ENCODE measurements at places on chromosomes 6 and 20.
A peak's percentile ranks its signal among the peaks of the same experiment; 100 is the strongest.

GRCh38 chr6:159640322-159640721, 52.7 kb downstream of the SOD2 start:
- no peak for DNase-seq

- DNase-seq, result no peak
These were observed 170.7 kb upstream of the PREP start for GRCh38 chr6:105573556-105573955.

GRCh38 chr6:2477250-2477649, 231.8 kb upstream of the GMDS start:
- no peak for DNase-seq

- DNase-seq, result peak; percentile 86
These were observed 42.5 kb downstream of the SLC2A4RG start for GRCh38 chr20:63782051-63782471.

DNA sequence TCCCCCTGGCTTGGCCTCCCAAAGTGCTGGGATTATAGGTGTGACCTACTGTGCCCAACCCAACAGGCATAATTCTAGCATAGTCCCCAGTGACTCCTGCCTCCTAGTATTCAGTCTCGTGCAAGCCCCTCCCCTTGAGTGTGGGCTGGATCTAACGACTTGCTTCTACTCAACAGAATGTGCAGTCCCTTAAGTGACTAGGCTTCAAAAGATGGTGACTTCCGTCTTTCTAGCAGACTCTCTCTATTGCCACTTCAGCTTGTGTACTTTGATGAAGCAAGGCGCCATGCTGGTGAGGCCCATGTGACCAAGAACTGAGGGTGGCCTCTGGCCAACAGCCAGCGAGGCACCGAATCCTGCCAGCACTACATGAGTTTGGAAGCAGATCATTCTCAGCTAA, 109.6 kb upstream of the TRAF3IP2 start:
- peak; percentile 55 for DNase-seq

- DNase-seq, result no peak
These were observed 2.2 kb upstream of the E2F3 start for GRCh38 chr6:20399518-20399917.

DNA sequence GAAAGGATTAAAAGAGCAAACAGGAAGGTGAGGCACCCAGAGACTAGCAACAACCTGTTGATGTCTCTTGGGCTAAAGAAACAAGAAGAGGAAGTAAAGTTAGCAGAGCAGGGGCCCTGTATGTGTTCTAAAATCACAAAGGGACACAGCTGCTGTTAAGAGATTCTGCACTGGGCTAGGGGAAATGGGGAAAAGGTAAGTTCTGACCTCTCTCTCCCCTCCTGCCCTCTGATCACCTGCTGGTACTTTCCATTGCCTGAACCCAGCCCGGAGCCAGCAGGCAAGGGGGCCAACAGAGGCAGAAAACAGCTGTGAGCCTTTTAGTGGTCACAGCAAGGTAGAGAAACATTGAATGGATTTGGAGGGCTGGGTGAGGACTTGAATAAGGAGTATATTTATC, 13.5 kb upstream of the CNR1 start:
- DNase-seq, result no peak

- no peak for DNase-seq
These were observed 198.2 kb upstream of the PDE10A start for GRCh38 chr6:165861226-165861625.

- no peak for DNase-seq
These were observed 84.2 kb upstream of the BHLHE23 start for GRCh38 chr20:63090682-63091571.

DNA sequence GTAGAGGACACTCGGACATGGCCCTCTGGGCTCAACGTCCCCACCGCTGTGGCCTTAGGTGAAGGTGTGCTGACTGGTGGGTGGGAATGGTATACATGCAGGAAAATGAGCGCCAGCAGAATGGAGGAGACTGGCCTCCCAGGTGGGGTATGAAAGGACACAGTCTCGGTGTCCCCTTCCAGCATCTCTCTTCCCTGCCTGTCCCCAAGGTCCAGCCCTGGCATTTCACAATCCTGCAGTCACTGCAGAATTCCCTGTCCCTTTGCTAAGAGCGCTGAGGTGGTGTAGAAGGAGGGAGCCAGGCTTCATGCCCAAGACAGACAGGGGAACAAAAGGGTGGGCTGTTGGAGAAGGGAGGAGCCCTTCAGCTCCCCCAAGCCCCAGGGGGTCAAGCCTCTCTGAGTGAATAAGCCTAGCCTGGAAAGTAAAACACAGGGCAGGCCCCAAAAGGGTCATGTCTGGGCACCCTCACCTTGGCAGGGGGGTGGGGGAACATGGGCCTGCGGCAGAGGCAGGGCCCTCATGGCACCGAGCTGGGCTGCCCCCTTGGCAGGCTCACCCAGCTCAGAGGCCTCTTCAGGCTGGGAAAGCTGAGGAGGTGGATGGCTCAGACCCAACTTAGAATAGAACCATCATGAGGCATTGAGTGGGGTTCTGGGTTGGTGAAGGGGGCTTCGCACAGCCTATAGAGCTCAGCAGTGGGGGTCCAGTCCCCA, 23.9 kb downstream of the TFEB start:
- no peak for DNase-seq

DNA sequence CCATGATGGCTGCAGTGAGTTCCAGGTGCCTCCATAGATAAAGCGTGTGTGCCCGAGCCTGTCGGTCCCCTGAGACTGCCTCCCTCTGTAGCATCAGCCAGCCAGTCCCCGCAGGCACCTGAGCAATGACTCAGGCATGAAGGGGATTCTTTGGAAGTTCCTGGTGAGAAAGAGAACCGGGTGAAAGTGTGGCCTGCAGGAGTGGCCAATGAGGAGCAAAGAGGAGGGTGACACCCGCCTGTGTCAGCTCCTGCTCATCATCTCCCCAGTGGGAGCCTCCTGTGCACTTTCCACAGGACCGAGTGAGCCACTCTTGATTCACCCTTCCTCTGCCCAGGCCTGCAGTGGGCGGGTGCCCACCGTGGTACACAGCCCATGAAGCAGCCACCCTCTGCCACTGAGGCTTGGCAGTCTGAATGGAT, 71.2 kb upstream of the PTPN1 start:
- DNase-seq, result no peak

DNA sequence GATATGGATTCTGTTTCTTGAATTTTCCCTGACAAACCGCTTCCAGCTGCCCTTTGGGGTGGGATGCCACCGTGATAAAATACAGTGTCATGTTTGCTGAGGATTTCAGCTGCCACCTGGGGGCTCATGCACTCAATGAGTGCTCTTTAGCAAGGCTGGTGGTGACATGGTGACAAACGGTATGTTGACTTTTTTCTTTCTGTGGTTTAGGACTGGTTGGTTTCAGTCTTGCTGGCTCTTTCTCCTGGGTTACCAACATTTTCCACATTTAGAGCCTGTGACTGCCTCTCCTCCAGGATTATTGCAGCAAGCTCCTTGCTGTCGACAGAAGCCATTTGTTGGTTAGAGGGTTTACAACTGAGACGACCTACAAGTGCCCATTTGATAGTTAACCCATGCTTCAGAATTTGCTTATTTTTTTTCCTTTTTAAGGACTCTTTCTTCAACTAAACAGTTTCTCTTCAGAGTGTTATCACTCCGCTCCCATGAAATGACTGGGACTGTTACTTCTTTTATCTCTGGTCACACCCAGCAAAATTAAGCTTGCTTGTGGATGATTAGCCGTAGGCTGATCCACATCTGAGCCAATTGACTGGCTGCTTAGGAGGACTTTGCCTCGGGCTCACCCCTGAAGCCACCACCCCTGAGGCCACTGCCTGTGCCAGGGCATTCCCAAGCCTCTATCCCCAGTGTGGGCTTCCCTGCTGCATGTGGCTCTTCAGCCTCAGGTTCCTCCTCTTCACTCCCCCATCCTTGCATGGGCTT, 48.4 kb upstream of the CDYL start:
- no peak for DNase-seq

- DNase-seq, result no peak
These were observed 88.2 kb downstream of the KCNB1 start for GRCh38 chr20:49394264-49394663.

DNA sequence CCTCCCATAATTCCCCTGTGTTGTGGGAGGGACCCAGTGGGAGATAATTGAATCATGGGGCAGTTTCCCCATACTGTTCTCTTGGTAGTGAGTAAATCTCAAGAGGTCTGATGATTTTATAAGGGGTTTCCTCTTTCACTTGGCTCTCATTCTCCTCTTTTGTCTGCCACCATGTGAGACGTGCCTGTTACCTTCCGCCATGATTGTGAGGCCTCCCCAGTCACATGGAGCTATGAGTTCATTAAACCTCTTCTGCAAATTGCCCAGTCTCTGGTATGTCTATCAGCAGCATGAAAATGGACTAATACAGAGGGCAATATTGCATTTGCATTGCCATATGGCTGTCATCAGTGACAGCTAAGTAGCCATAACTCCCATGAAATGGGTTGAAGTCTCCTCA, 63.2 kb downstream of the ZNF217 start:
- no peak for DNase-seq

Measured in CD4-positive, alpha-beta T cell treated with Interleukin-15 for 4 hours (primary cell).